Calu3 (cell line): ENCODE measurements at places on chromosomes 16 and 17. TPM values are rescaled to one million over a fixed set of nuclear protein-coding genes. Genes with fewer than 3 reads are reported as not detected.

GRCh38 chr17:12842936-12843335 lies 53.6 kb downstream of the ARHGAP44 start:
- DNase-seq = no peak

GRCh38 chr16:54816471-54816870 lies 114.2 kb upstream of the IRX5 start:
- DNase-seq = no peak

- DNase-seq = no peak
These were observed 744 bp upstream of the GGNBP2 start for GRCh38 chr17:36544044-36544306.

GRCh38 chr16:73875996-73876690 lies 420.5 kb upstream of the PSMD7 start:
- DNase-seq = no peak

- DNase-seq = no peak
These were observed 479.1 kb downstream of the SOX9 start for GRCh38 chr17:72599891-72600290.

DNA sequence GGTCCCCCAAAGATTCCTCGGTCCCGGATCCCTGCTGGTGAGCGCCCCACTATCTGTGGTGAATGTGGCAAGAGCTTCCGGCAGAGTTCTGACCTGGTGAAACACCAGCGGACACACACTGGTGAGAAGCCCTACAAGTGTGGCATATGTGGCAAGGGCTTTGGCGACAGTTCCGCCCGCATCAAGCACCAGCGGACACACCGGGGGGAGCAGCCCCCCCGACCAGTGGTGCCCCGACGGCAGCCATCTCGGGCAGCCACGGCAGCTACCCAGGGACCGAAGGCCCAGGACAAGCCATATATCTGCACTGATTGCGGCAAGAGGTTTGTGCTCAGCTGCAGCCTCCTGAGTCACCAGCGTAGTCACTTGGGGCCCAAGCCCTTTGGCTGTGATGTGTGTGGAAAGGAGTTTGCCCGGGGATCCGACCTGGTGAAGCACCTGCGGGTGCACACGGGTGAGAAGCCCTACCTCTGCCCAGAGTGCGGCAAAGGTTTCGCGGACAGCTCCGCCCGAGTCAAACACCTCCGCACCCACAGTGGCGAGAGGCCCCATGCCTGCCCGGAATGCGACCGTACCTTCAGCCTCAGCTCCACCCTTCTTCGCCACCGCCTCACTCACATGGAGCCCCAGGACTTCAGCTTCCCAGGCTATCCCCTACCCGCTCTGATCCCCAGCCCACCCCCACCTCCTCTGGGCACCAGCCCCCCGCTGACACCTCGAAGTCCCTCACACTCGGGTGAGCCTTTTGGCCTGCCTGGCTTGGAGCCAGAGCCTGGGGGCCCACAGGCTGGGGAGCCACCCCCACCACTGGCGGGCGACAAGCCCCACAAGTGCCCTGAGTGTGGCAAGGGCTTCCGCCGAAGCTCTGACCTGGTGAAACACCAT lies 2.8 kb downstream of the ZNF48 start:
- DNase-seq = no peak

DNA sequence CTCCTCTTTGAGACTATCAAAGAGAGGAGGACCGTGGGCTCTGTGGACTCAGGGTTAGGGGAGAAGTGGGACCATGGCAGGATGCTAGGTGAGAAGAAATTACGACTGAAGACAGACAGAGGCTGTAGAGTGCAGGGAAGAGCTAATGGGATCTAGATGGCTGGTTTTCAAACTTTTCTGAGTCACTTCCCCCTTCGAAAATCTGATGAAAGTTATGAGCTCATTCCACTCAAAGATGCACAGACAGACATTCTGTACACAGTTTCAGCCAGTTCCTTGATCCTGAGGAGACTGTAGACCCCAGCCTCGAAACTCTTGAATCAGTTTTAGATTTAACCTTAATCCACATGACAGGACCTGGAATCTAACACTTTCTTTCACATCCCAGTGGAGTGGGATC lies 40.7 kb downstream of the RGS9 start:
- DNase-seq = no peak

DNA sequence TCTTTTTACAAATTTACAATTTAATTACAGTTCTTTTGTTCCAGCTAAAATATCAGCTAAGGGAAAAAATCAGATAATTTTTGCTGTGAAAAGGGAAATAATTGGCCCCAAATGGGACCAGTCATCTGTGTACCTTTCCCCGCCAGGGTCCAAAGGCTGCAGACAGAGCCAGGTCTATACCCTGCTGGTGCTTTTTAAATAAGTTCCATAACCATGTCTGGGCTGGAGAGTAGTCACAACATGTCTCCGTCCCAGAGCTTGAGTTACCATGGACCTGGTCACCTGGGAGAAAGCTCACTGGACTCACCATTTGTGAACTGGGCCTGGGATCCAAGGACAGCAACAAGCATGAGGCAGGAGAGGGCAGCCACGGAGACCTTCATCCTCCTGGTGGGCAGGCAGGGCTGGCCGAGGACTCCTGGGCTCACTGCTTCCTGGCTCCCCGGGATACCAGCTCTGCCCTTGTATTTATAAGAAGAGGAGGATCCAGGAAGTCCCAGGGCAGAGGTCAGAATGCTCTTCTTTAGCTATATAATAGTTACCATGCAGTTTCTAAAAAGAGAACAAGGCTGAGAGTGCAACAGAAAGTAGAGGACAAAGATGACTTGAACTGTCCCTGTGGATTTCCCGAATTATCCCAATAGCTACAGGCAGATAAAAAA lies at the start of gene CCL15:
Gene CCL15, minus strand, starts transcription at position 444 of the 662 bp plus-strand sequence. Its CDS starts 61 bp downstream, at position 383.
- no peak for DNase-seq

GRCh38 chr16:19703172-19703889 lies 14.7 kb downstream of the KNOP1 start:
- DNase-seq = no peak

Gene ZPBP2
- total RNA-seq = not detected in 2 replicates

Gene EVPLL
- total RNA-seq = 1.4 and 2.4 TPM in 2 replicates

Gene TBC1D3
- total RNA-seq = not detected in 2 replicates
